ENCODE measurements at places on chromosomes 11 and 22.

GRCh38 chr11:43315966-43316365, 4.2 kb downstream of the API5 start:
- no peak for DNase-seq

DNA sequence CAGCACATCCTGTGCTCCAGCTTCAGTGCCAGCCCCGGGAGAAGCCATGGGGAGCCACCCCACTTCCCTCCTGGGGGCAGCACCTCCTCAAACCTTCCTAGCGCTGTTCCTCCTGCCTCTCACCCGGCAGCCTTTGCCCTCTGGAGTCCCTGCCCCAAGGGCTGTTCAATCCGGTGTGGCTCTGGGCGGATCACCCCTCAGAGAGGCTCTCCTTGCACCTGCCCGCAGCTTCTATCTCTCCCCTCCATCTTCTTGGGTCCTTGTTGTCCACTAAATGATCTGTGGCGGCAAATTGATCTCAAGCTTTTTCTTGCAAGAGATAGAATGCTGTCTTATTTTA, 18.1 kb upstream of the CDKN1C start:
- DNase-seq, result no peak

- DNase-seq, result peak; percentile 54
These were observed 3.9 kb downstream of the FDX1 start for GRCh38 chr11:110433393-110434333.

GRCh38 chr22:28821452-28821851, 21.1 kb upstream of the XBP1 start:
- DNase-seq, result no peak

DNA sequence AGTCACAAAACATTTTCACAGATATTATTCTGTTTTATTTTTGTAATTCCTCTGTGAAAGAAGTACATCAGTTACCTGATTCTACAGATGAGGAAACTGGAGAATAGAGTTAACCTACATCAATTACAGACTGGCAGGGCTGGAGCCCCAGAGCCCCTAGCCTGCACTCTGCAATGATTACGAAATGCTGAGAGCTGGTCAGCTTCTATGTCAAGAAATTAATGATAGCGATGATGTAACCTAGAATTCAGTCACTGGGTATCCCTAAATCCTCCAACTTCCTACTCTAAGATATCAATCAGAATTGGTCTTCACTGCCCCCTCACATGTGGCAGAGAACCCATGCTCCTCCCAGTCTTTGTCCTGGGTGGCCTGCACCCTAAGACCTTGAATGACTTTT, 273.5 kb upstream of the PLET1 start:
- DNase-seq, result no peak

DNA sequence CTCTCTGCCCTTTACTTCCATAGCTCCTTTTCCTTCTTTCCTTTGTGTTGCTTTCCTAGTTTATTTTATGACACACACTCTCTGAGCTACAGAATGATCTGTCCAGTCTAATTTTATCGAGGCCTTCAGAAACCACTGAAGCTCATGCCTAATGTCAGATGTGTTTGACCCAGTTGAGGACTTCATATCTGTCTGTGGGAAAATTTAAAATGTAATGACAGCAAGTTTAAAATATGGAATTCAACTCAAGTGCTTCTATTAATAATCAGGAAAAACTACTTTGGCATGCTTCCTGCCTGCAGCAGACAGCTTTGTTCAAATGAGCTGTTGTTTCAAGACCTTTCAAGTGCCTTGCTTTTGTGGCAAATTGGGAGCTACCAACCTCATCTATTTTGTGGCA, 261.8 kb upstream of the MTNR1B start:
- no peak for DNase-seq

DNA sequence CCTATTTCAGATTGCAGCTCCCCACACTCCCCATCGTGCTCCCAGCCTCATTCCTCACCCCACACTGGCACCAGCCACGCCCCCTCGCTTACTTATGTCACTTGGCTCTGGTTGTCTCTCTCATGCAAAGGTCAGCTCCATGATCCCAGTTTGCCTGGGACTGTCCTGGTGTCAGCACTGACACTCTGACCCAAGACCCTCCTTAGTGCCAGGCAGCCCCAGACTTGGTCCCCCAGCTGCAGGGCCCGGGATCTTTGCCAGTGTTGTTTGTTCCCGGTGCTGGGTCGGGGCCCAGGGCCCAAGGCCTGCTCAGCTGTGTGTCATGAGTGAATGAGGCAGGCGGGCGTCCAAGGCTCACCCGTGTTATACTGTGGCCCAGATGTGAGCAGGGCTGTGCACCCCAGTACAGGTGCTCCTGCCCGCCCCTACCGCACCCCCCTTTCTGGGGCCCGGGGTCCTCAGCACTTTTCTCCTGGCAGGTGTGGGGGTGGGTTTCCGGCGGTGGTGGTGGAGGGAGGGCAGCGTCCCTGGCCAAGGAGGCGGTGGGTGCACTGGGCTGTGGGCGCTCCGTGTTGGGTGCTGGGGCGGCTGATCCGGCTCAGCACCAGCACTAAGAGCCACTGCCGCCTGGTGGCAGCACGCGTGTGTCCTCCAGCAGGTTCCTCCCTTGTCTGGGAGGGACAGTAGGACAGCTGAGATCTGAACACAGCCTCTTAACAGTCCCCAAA, 19.5 kb downstream of the IL17REL start:
- peak; percentile 73 for DNase-seq

GRCh38 chr11:97345032-97345431, 955.2 kb downstream of the JRKL start:
- DNase-seq, result no peak

DNA sequence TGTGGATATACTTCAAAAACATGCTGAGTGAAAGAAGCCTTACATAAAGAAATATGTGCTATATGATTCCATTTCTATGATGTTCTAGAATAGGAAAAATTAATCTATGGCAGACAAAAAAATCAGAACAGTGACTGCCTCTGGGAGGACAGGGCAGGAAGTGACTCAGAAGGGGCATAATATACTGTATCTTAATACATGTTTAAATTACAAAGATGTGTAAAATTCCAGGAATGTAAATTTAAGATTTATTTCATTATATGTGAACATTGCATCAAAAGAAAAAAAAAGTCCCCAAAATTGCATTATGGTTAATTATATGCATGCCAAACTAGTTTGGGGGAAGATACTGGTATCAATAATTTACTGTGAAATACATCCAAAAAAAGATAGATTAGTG, 32.2 kb downstream of the SBF2 start:
- DNase-seq, result no peak

DNA sequence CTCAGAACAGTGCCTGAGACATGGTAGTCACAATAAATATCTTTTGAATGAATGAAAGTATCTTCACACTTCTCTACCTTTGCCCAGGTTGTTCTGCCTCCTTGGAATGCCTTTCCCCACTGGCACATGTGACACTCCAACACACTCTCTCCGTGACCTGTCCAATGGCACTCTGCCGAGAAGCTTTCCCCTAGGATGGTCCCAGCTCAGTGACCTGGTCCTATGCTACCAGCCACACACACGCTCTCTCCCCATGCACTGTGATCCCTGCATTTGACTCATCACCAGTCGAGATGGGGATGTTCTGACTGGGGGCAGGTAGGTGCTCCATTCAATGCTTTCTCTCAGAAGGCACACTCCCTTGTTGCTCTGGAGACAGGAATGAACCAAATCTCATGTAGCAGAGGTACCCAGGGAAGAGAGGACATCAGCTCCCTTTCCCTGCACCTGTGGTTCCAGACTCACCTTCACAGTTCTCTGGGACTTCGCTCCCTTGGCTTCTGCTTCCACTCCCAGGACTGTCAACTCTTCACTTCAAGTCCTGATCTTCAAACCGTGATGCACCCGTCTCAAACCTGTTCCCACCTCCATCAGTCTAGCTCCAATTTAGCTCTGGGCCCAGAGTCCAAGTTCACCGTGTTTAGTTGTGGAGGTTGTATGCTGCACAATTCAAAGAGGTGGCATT, 30.7 kb upstream of the LMO1 start:
- no peak for DNase-seq

DNA sequence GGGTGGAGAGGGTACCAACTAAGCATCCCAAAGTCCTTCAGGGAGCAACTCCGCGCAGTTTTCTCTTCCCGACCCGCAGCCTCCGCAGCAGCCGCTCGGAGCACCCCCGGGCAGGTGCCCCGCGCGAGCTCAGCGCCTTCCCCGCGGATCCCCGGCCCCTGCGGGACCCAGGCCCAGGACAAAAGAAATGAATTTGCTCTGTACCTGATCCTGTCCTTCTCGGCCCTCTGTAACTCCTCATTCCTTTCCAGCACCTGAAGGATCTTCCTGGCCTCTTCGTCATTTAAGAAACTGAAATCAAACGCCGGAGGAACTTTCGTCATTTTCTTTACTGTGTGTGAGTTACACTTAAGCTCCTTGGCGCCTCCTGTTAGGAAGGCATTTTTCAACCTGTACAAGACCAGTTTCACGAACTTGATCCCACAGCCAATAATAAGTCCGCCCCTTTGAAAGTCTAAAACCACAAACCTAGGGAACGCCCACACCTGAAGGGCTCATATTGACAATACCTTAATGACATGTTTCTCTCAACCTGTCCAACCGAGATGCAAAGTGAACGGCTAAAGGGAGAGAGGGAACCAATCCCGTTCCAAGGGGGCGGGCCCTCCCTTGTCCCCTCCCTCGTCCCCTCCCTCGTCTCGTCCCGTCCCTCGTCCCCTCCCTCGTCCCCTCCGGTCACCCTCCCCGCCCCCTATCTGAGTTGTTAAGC, at the start of gene EXPH5:
Gene EXPH5 (minus strand): TSS at position 555 of the 709 bp plus-strand sequence. CDS start 232 bp downstream, at position 323.
- peak; percentile 88 for DNase-seq

GRCh38 chr11:118290923-118291322, 13.6 kb upstream of the CD3E start:
- DNase-seq, result peak; percentile 25

- no peak for DNase-seq
These were observed 5.2 kb downstream of the MRGPRE start for GRCh38 chr11:3226846-3227567.

GRCh38 chr11:75090671-75091177, 6.0 kb downstream of the OR2AT4 start:
- no peak for DNase-seq

GRCh38 chr11:120324932-120325810, at the start of gene TLCD5:
TSS of gene TLCD5 (plus strand) at chr11:120325299. CDS start at chr11:120327442, 2,143 bp downstream.
- DNase-seq, result no peak

GRCh38 chr11:128755564-128755963, 61.7 kb downstream of the FLI1 start:
- no peak for DNase-seq

- no peak for DNase-seq
These were observed 968 bp upstream of the TMEM109 start for GRCh38 chr11:60912851-60913528.

- DNase-seq, result no peak
These were observed 325.4 kb upstream of the CCDC90B start for GRCh38 chr11:83611600-83611999.

GRCh38 chr22:27344546-27344945, 457.0 kb downstream of the MN1 start:
- DNase-seq, result no peak

- DNase-seq, result peak; percentile 41
These were observed 19.7 kb downstream of the MYO7A start for GRCh38 chr11:77147668-77148321.

GRCh38 chr11:3169255-3170043, 4.3 kb upstream of the OSBPL5 start:
- peak; percentile 95 for DNase-seq

GRCh38 chr11:60766547-60766946, 9.9 kb downstream of the MS4A15 start:
- no peak for DNase-seq

DNA sequence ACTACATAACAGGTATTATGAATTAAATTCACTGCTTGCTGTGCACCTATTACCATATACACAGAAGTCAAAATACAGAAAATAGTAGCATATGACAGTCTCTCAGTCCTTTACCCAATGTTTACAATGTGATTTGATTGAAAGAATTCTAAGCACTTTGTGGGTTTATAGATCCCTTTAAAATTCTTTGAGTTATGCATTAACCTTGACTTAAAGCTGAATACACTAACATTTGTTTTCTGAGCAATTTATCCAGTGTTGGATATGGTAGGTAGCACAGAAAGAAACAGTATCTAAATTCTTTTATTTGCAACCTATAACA, 230.8 kb upstream of the DDI1 start:
- no peak for DNase-seq

GRCh38 chr22:46482056-46482675, 55.3 kb downstream of the CELSR1 start:
- no peak for DNase-seq

DNA sequence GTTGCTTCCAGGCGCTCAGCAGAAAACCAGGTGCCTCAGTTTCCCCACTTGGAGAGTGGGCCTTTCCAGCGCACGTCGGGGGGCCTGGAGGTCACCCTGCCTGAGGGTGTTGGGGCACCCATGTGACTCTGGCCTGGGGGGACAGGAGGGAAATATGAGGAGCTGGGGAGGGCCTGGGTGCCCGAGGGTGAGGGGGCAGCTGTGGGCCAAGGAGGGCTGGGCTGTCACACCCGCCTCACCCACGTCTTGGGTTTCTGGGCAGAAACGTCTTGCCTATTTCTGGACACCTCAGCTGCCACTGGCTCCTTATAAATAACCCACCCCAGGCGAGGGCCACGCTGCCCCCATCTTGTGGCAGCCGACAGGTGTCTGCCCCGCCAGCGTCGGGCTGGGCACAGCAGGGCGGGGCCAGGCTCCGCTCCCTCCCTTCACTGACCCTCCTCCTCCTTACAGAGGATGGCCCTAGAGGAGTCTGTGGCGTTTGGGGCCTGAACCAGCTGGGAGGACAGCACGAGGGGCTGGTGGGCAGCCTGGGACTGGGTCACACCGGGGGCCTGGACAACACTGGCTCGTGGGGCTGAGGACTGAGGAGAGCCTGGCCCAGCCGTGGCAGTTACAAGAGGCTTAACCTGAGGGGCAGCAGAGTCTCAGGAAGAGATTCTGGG, 1.5 kb downstream of the TNNT3 start:
- DNase-seq, result no peak

- DNase-seq, result no peak
These were observed 330.5 kb downstream of the NXPE2 start for GRCh38 chr11:115008799-115009198.

DNA sequence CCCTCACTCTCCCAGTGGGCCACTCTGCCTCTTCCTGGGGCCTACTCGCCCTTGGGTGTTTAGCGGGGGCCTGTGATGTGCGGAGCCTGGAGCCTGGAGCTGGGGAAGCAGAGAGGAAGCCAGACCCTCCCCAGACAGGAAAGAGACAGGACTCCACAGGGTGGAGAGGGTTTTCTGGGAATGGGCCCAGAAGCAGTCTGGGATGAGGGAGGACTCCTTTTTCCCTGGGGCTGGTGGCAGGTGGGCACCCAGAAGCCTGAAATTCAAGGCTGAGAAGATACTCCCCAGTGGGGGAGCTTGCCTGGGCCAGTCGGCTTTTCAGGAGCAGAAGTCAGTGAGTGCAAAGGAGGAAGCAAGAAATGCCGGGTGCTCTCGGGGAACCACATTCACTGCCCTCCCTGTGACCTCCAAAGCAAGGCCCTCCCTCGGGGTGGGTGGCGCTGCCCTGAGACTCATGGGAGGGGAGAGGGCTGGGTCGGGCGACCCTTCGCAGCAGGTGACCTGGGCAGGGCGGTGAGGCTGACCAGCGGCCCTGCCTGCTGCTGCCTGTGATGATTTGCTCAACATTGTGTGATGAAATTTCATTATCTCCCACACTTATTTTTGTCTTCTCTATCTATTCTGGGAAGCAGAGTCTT, 1377.4 kb downstream of the BRD1 start:
- no peak for DNase-seq

GRCh38 chr11:76365038-76365679, 15.8 kb downstream of the THAP12 start:
- peak; percentile 50 for DNase-seq

GRCh38 chr22:20587206-20587958, 80.0 kb downstream of the MED15 start:
- no peak for DNase-seq

- DNase-seq, result peak; percentile 60
These were observed 1.7 kb downstream of the AP1B1 start for GRCh38 chr22:29386708-29387107.

Data from hematopoietic multipotent progenitor cell treated with erythropoietin and hydrocortisone succinate and interleukin-3 and kit ligand, for 8 days (in vitro differentiated cells).